ENCODE measurements at places on chromosomes 4 and X.

GRCh38 chrX:39886282-39886681 lies 211.5 kb downstream of the BCOR start:
- no peak for DNase-seq

- DNase-seq: no peak
These were observed 34.5 kb downstream of the RPS6KA6 start for GRCh38 chrX:84153538-84153937.

GRCh38 chr4:74123065-74123728 lies 24.2 kb upstream of the CXCL2 start:
- DNase-seq: no peak

DNA sequence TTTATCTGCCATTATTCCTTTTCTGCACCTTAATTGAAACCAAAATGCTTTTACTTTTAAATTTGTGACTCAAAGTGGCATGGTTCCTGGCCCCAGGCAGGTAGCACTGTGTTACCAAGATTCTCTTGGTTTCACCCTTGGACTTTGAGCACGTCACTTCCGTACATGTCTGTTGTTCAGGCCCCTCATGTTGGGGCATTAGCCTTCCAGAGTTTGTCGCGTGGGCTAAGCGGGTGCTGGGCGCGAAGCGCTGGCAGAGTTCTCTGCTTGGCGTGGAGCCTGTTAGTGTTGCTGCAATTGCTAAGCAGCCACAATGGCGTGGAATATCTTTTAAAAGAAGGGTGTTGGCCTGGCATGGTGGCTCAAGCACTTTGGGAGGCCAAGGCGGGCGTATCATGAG lies 14.0 kb upstream of the TADA2B start:
- no peak for DNase-seq

GRCh38 chr4:140982613-140983340 lies 150.5 kb downstream of the RNF150 start:
- no peak for DNase-seq

- DNase-seq: no peak
These were observed 1.4 kb downstream of the MAGED1 start for GRCh38 chrX:51894697-51895336.

DNA sequence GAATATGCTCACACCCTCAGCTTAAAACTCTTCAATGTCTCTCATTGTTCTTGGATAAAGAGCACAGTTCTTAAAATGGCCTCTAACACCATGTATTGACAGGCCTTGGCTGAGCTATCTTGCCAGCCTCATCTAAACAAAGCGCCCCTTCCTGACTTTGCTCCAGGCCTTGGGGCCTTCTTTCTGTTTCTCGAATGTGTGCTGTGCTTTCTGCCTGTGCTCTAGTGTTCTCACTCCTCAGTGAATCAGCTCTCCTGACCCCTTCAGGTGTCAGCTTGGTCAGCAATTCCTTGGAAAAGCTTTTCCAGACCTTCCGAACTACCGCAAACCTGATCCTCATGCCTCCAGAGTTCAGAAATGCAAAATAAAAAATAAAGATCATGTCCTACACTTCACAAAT lies 346.3 kb upstream of the FSTL5 start:
- no peak for DNase-seq

DNA sequence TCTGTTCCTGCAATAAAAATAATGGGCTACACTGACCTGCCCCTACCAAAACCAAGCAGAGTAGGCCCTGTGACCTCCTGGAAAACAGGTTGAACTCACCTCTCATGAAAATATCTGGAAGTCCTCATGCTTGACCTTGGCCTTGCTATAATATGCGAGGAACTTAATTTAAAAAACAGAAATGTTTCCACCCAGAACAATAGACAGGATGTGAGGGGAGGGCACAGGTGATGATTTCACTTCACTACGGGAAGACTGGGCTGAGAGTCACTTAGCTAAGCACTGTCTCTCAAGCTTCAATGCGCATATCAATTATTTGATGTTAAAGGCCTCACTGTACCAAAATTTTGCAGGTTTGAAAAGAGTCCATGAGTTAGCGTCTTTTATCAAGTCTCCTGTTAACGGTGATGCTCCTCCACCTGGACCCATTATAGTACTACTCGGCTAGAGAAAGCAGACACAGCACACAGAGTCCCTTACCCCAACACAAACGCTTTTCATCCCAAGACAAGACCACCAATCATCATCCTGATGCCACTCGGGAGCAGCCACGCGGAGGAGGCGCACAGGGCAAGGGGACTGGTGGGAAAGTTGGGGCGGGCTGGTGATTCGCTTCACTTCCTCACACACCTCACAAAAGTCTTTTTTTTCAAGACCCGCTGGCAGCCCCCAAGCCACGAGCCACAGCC lies 25.9 kb downstream of the ZNF721 start:
- no peak for DNase-seq

DNA sequence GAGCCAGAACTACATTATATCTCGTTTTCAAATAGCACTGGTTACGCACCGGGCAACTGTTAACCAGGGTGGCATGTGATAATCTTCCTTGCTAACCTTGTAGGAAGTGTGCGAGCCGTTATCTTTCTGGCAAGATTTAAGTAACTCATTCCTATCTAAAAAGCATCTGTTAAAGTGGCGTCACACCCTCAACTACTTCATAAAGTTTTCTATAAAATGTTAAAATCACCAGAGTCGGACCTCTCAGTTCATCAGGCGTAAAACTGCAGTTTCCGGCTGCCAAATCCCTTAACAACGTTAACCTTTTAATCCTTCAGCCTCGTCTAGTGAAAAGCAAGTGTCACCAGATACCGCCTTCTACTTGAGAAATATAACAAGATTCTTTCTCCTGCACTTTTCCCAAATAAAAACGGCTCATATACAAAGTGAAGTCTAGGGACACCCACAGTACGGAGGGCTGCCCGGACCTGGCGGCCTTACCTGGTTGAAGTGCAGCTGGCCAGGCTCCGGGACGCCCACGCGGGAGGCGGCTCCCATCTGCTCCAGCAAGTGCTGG lies 1.2 kb downstream of the SLC39A8 start:
- no peak for DNase-seq

GRCh38 chr4:157221426-157221894 lies 932 bp downstream of the GRIA2 start:
- DNase-seq: no peak

- DNase-seq: no peak
These were observed 53.8 kb upstream of the TBC1D14 start for GRCh38 chr4:6855692-6856297.

DNA sequence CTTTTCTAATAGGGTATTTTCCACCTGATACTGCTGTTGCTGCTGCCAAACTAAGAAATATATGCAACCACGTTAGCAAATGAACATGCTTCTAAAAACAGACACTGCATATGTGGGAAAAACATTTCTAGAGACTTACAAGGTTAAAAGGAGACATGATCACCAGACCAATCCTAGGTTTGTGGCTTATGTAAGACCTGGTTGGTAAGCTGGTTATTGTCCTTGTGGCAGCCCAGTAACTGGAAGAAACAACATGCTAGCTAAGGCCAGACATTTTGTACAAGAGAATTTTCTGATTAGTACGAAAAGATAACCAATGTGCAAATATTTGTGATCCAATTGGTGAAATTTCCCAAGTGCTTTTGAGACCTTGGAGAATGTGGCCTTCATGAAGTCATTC lies 112.0 kb downstream of the AFF2 start:
- no peak for DNase-seq

- DNase-seq: peak; percentile 63
These were observed 512 bp upstream of the TMEM131L start for GRCh38 chr4:153465615-153466080.

DNA sequence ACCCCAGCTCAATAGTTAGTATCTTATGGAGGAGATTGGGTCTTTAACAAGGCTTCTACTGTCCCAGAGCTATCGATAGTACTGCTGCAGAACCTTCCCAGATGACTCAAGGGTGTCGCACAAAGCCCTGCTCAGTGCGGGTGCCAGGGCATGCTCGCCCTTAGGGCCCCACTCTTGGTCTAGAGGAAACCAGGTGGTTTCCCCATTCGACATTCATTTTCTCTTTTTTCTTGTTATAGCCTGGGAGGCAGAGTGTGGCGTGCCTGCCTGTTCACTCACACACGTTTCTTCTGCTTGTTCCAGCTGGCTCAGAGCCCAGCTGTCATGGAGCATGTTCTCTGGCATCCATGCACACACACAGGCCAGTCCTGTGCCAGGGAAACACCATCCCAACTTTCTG lies 144.5 kb downstream of the SMIM20 start:
- DNase-seq: no peak

- DNase-seq: no peak
These were observed 98.6 kb downstream of the TBC1D19 start for GRCh38 chr4:26682436-26682835.

Measured in 8988T (cell line).